ENCODE measurements at places on chromosomes 5 and 9. TPM values are rescaled to one million over a fixed set of nuclear protein-coding genes. Genes with fewer than 3 reads are reported as not detected.

GRCh38 chr9:109940561-109940960 lies 160.6 kb downstream of the PALM2AKAP2 start:
- no peak for DNase-seq

KCNIP1 gene
- total RNA-seq: 2.1 TPM

STPG3 gene
- not detected for total RNA-seq

DNA sequence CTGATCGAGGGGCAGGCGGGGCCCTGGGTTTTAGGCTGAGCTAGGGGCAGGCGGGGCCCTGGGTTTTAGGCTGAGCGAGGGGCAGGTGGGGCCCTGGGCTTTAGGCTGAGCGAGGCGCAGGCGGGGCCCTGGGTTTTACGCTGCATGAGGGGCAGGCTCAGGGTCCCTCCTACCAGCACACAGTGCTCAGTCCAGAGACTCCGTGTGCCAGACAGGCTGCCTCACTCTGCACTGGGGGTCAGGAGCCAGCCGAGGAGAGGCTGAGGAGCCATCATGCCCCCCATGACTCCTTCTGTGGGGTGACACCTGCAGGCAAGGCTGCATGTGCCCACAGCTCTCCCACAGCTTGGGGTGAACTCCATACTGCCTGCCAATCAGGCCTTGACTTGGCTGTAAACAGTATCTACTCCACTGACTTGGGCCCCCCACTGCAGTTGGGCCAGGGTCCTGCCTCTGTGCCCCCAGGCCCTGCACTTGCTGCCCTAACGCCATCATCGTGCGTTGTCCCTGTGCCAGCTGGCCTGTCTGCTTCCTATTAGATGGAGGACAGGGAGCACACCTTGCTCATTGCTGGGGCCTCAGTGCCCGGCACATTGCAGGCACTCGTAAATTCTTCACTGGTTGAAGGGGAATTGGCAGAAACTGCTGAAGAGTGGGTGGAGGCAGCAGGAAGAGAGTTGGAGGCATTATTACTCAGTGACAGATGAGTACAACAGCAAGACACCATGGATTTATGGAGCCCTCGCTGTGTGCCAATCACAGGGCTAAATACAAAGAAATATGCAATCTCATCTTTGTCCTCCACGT lies 78.6 kb downstream of the AMBP start:
- DNase-seq: peak; percentile 53

WDR38 gene
- total RNA-seq: not detected

DNA sequence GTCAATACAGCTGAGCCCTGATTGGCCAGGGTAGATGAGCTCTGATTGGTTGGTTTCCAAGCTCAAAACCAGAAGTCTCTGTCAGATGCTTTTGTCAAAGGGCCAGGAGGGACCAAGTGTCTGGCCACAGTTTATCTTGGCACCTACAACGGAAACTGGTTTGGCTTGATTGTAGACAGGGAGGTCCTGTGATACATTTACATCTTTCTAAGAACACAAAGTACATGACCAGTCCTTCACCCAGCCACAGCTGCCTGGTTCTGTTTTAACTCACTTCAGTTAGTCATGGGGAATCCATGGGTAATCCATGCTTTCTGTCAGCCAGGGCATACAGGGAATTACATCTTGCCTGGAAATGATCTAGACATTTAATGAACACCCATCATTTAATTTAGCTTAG lies 171.2 kb downstream of the SLC12A2 start:
- no peak for DNase-seq

All from sciatic nerve (tissue), 2 donors.